ENCODE measurements at places on chromosomes 7 and 10.

GRCh38 chr10:79400146-79401004, 45.0 kb downstream of the ZCCHC24 start:
- no peak for DNase-seq

DNA sequence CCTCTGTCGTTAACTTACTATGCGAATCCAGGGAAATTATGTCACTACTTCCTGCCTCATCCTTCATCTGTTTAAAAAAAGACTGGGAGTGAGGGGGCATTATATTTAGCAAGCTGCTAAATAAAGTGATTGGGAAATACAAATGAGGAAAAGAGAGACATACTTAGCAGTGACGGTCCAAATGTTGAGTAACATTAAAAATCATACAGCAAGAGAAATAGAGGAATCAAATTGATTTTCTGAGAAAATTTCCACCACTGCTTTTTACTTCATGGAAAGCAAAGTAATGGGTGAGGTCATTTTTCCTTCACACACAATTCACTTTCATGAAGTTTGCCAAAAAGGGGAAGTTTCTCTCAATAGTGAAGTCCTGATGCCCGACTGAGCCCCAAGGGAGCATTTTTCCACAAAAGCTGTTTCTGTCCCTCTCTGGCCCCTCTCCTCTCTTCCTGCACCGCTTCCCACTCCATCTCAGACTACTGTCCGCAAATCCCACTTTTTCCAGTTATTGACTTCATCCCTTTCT, 61.9 kb upstream of the ADO start:
- DNase-seq, result no peak

DNA sequence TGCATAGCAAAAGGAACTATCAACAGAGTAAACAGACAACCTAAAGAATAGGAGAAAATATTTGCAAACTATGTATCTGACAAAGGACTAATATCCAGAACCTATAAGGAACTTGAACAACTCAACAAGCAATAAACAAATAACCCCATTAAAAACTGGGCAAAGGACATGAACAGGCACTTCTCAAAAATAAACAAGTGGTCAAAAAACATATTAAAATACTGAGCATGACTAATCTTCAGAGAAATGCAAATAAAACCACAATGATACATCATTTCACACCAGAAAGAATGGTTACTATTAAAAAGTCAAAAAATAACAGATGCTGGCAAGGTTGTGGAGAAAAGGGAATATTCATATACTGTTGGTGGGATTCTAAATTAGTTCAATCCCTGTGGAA, 17.1 kb downstream of the MAGI2 start:
- no peak for DNase-seq

DNA sequence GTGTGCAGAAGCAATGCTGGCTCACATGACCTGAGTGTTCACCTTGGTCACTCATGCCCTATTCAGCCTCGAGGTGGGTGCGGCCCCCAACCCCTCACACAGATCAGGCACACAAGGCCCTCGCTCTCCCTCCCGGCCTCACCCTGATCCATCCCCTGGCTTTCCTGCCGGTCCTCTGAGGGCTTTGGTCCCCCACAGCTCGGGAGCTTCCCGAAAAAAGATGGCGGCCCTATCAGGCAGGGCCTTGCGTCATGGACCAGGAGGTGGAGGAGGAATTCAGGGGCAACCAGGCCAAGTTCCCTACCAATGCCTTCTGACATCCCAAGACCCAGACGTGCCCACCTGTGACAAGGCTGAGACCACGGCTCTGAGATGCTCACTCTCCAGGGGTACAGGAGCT, 43.7 kb upstream of the DNAAF5 start:
- no peak for DNase-seq

- no peak for DNase-seq
Observed at GRCh38 chr10:24444337-24444736, 235.4 kb downstream of the KIAA1217 start.

DNA sequence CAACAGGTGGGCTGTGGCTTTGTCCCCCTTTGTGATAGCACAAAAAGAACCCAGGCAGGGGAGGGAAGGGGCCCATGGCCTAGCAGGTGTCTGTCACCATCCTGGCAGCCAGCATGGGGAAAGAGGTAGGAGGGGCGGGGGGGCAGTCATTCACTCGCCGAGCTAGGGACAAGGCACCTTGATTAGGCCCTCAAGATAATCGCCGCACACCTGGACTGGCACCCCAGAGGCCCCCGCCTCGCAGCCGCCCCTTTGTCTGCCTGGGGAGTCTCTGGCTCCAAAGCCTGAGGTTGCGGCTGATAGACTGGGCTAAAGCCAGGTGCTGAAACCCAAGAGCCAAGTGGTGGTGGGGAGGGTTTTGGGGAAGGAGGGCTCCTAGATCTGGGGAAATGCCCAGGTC, 151.2 kb upstream of the PCBD1 start:
- DNase-seq, result no peak

DNA sequence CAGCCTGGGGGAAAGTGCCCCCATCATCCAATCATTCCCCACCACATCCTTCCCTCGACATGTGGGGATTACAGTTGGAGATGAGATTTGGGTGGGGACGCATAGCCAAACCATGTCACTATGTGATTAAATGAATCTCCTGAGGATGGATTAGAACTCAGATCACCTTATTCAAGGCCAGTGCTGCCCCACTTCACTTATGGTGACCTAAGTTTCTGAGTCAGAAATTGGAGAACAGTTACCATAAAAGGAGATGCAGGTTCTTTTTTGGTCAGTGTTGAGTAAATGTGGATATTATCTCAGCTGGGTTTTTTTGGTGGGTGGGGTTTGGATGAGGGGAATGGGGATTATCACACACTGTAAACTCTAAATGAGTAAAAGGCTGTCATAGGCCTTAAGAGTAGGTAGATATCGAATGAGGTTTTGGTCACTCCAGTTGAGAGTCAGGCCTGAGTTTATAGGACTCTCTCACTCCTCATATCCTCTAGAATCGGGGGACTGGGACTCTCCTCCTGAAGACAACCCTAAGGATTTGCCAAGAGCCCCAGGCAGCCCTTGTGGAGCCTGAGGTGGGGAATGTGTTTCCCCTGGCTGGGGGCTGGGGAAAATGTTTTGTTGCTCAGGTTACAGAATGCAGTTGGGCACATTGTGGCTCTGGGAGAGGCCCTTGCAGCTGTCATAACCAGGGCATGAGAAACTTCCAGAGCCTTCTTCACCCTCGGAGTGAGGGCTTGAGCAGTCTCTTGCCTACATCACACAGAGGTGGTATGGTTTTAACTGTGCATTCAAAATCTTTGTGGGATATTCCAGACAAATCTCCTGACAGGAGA, 213.0 kb downstream of the BAMBI start:
- no peak for DNase-seq

DNA sequence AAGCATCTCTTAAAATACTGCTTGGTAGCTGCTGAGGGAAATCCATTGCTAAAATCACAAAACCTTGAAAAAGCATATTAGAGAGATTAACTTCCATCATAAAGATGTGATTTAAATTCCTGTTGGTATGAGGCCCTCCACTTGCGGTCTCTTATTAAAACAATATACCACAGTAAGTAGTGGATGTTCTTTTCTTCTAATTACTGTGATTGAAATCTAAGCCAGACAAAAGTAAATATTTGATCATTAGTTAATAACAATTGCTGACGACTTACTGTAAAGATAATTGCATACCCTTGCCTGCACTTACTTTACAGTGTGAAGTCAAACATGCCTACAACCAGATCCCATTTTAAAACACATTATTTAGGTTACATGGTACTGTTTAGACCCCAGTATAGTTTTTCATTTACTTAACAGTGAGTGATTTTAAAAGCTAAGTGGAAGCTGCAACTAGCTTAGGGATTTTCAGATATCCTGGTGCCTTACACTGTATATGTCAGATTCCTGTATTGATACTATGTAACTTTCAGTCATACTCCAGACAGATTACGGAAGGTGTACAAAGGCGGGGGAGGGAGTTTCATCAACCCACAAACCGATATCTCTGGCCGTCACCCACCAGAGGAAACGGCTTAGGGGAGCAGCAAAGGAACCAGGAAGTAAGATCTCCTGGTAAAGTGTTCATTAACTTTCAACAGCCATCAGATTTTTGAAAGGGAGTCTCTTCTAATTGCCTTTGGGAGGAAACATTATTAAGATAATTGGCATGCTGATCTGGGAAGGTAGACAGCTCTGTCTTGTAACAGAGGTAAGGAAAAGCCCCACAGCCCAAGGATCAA, 986 bp downstream of the NRP1 start:
- no peak for DNase-seq

- no peak for DNase-seq
Observed at GRCh38 chr7:105875505-105875904, 894 bp downstream of the ATXN7L1 start.

DNA sequence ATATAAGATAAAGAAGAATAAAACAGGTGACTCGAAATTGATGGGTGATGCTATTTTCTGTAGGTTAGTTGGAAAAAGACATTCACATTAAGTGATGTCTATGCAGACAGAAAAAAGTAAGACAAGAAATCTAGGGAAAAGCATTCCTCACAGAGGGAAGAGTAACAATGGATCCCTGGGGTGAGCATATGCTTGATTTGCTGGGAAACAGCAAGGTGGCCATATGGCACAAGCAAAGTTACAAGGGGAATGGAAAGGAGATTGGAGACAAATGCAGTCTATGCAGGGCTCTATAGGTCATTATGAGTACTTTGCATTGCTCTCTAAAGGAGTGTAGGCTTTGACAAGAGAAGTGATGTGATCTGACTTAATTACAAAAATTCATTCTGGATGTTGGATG, 90.9 kb upstream of the ZNF804B start:
- no peak for DNase-seq

DNA sequence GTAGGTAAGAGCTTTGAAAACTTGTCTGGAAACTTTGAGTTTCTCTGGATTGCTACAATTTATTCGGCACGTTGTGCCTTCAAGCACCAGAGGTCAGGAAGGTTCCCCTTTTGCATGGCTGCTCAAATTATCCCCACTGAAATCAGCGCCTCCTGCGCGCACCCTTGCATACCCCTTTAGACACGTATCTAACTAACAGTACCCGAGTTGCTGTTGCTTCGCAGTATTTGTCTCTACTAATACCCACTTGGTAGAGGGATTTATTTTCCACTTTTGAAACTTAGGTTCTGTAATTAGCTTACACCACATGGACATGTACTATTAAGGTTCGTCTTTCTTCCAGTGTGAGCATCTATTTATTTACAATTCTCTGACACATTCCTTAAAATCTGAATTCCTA, 1.6 kb downstream of the MEOX2 start:
- peak; percentile 42 for DNase-seq

GRCh38 chr7:69182596-69183467, 415.4 kb upstream of the AUTS2 start:
- DNase-seq, result no peak

DNA sequence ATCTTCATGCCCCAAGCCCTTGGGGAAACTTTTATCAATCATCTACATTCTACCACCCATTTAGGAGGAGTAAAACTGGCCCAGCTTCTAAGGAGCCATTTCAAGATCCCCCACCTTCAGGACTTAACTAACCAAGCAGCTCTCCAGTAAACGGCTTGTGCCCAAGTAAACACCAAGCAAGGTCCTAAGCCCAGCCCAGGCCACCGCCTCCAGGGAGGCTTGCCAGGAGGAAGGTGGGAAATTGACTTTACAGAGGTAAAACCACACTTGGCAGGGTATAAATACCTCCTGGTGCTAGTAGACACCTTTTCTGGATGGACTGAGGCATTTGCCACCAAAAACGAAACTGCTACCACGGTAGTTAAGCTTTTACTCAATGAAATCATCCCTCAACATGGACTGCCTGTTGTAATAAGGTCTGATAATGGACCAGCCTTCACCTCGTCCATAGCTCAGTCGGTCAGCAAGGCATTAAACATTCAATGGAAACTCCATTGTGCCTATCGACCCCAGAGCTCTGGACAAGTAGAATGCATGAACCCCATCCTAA, 5.6 kb downstream of the AKR1B15 start:
- no peak for DNase-seq

DNA sequence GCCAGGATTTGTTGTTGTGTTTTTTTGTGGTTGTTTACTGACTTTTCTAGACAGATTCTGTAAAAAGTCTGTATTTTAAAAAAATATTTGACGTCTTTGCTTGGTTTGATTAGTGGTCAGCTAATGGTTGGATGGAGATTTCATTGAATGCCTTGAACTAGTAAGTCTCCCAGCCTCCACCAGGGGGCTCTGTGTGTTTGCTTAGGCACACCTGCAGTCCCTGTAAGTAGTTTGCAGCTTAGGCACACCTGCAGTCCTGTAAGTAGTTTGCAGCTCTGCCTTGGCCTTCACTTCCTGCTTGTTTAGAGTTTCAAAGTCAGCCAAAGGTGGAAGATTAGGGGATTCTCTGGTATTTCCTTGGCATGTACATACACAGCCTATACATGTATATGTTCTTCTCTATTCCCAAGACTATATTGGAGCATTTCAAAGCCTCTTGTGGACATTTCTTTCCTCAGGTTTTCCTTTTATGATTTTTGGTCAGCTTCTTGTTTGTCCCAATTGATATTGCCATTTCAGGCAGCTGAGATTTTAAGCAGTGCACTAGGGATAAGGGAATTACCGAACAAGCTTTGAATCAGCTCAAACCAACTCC, 101.6 kb downstream of the CCSER2 start:
- no peak for DNase-seq

DNA sequence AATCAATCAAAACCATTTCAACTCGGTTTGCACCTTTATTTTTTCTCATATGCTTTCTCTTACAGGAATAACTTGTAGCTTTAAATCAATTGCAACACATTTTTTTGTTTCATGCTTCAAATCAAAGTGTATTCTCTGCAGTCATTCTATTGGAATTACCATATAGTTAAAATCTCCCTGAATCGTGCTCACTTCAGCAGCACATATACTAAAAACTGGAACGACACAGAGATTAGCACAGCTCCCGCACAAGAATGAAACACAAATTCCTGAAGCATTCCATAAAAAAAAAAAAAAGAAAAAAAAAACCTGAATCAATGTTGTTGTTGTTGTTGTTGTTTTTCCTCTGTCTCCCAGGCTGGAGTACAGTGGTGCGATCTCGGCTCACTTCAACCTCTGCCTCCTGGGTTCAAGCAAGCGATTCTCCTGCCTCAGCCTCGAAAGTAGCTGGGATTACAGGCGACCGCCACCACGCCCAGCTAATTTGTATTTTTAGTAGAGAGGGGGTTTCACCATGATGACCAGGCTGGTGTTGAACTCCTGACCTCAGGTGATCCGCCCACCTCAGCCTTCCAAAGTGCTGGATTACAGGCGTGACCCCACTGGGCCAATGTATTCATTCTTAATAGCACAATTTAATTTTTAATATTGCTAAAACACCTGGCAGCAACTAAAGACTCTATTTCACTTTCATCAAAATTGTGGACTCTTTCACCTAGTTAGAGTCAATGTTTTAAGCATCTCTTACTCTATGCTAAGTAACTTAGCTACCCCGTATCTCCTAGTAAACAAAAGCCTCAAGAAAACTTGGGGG, 26.3 kb downstream of the ANKRD61 start:
- no peak for DNase-seq

Data from right kidney (tissue), 9 donors.